ENCODE measurements at places on chromosomes 16 and 17.

GRCh38 chr16:76121636-76122035 lies 155.6 kb upstream of the CNTNAP4 start:
- DNase-seq, result no peak

DNA sequence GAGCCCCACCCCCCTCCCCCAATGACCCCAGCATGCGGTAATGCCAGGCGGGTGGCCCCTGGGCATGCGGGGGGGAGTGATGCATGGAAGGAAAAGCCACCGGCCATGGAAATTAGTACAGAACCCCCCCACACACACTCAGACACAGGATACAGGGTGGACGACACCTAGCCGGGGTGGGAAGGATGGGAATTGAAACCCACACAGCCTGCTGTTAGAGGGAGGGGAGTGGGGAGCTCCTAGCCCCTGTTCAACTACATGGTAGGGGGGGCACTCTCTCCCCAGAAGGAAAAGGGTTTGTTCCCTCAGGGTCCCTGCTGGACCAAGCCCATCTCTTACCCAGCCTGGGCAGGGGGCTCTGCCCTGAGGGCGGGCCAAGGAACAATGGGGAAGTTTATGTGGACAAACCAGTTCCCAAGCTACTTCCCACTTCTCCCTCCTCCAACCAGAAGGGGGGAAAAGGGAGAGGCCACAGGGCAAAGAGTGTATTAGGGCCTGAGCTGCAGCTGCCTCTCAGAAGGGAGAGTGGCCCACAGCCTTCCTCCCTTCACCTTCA lies 5.2 kb downstream of the TMUB2 start:
- no peak for DNase-seq

DNA sequence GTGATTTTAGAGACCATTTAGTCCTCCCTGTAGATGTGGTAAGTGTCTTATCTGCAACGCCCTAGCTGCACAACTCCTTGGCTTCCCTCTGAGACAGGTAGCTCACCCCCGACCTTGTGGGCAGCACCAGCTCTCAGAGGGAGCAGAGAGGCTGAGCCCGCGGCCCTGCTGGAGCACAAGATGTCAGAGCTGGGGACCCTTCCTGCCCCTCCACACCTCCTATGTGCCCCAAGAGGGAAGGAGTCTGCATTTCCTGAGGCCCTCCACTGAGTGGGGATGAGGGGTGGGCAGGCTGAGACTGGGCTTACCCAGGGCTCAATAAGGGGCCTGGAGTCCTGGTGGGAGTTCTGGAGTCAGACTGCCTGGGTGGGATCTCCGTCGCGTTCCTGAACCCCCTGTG lies 12.2 kb upstream of the ADGRG1 start:
- DNase-seq, result no peak

- no peak for DNase-seq
Observed at GRCh38 chr17:38326996-38327792, 16.6 kb downstream of the GPR179 start.

DNA sequence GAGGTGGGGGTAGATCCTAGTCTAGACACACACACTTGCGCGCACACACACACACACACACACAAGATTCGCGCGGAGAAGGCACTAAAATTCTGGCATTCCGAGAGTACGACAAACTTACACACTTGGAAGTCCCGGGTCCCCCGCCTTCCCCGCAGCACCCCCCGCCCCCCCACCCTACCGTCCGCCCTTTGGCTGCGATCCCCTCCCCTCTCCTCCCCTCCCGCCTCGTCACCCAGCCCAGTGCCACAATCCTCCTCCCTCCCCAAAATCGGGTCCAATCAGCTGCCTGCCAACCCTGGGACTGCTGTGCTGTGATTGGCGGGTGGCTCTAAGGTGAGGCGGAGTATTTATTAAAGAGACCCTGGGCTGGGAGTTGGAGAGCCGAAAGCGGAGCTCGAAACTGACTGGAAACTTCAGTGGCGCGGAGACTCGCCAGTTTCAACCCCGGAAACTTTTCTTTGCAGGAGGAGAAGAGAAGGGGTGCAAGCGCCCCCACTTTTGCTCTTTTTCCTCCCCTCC lies at the start of gene SOX9:
TSS of gene SOX9 (plus strand) at position 379 of the 522 bp plus-strand sequence. CDS start 372 bp downstream, outside the sequence.
- no peak for DNase-seq

DNA sequence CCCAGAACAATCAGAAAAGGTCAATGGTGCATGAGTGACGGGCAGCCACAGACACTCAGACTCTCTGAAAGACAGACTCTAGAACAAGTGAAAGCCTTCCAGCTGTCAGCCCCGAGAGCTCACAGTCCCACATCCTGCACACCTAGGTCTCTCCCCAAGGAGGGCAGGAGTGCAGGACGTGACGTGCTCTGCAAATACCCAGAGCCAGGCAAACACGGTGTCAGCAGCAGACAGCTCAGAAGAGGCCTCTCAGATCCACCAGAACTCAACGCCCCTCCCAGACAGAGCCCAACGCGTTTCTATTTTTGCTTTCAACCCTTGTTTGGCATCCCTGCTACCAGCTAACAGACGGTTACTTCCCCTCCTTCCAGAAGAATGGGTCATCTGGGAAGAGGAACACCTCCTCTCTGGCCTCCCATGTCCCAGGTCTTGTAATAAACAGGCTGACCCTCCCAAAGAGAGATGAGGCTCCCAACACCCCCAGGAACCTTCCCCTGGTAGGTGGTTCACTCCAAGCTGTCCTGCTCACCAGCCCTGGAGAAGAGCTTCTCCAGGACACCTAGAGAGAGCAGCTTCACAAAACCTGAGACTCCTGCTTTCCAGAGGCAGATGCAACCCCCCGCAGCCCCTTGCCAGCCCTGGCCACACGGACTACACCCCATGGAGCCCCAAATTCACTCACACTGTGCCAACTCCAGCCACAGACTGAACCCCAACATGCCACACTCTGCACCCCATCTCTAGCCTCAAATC lies 7.6 kb downstream of the PITPNM3 start:
- DNase-seq, result no peak
